ENCODE measurements at places on chromosomes 16 and 17.

GRCh38 chr17:60743799-60744198 lies 66.1 kb downstream of the BCAS3 start:
- DNase-seq: no peak

DNA sequence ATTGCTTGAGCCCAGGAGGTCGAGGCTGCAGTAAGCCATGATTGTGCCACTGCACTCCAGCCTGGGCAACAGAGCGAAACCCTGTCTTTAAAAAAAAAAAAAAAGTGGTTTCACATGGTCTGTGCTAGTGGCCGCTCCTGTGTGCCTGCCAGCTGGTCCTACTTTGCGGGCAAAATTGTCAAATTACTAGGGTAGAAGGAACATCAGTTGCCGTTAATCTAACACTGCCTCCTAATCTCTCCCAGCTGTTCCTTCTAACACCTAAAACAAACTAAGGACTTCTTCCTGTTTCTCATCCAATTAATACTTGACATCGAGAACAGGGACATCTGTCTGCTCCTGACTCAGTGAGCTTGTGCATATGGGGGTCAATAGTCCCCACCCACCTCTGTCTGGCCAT lies 23.9 kb downstream of the TMEM11 start:
- DNase-seq: no peak

DNA sequence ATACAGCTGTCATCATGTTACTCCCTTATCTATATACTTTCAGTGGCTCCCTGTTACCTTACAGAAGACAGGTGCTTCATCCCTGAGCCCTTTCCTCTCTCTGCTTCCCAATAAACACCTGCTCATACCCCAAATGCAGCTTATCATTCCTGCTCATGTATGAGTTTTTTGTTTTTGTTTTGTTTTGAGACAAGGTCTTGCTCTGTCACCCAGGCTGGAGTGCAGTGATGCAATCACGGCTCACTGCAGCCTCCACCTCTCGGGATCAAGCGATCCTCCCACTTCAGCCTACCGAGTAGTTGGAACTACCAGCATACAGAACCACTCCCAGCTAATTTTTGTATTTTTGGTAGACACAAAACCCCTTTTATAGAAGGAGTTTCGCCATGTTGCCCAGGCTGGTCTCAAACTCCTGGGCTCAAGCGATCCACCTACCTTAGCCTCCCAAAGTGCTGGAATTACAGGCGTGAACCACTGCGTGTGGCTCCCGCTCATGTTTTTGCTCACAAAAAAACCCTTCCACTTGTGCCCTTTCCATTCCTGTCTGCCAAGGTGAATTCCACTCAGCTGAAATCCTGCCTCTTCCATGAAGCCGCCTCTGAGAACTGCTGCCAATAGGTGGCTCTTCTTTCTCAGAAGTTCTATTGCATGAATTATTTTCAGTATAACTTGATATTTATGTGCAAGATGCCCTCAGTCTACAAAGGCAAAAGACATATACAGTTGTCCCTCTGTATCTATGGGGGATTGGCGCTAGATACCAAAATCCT lies 7.9 kb upstream of the RNF157 start:
- no peak for DNase-seq

DNA sequence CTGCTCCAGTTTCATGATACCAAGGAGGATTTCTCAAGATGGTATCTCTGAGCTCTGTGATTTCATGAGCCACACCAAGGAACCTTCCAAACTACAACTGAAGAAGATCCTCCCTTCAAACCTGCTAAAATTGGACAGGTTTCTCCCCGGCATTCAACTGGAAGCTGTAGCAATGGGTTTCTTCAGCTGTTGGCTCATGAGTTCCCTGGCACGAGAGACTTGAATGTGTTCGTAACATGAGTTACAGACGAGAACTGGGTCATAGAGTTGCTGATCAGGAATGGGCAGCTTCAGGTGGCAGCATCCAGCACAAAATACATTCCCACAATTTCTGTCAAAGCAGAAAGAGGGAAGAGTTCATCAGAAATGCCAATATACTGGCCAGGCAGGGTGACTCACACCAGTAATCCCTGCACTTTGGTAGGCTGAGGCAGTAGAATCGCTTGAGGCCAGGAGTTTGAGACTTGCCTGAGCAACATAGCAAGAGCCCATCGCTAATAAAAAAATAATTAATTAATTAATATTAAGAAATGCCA lies 3.4 kb upstream of the HSF5 start:
- DNase-seq: no peak

GRCh38 chr17:33990943-33991706 lies 264.0 kb upstream of the CCL2 start:
- no peak for DNase-seq

DNA sequence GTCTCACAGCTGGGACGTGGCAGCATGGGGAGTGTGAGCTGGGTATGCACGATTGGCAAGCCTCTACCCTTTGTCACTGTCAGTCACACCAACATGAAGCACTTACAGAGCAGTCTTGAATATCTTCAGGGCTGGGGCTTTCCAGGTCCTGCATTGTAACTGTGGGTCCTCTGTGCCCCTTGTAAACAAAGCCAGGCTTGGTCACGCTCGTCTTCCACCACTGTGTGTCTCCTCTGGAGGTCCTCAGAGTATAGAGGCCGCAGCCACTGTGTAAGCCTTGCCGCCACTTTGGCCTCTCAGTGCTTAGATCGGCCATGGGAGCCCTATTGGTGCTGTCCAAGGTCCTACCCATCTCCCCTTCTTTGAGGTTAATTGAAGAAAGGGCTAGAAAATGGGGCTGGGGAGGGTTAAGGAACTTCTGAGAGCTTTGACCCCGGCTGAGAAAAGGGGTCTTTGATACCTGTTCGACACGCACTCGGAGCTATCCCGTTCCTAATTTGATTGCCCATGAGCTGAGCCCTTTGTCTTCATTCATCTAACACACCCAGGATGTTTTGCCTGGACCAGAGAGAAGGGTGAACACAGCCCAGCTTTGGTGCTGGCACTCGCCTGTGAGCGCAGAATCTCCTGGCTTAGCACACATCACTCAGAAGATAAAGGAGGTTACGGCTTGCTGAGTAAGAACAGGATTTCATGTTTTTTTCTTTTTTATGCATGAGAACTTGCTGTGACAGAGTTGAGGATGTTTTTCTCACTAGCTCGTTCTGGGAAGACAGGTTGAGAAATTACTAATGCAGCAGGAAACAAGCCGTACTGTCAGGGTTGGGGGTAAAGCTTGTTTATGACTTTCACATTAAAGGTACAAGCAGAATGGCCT lies 267.9 kb downstream of the CPPED1 start:
- no peak for DNase-seq

DNA sequence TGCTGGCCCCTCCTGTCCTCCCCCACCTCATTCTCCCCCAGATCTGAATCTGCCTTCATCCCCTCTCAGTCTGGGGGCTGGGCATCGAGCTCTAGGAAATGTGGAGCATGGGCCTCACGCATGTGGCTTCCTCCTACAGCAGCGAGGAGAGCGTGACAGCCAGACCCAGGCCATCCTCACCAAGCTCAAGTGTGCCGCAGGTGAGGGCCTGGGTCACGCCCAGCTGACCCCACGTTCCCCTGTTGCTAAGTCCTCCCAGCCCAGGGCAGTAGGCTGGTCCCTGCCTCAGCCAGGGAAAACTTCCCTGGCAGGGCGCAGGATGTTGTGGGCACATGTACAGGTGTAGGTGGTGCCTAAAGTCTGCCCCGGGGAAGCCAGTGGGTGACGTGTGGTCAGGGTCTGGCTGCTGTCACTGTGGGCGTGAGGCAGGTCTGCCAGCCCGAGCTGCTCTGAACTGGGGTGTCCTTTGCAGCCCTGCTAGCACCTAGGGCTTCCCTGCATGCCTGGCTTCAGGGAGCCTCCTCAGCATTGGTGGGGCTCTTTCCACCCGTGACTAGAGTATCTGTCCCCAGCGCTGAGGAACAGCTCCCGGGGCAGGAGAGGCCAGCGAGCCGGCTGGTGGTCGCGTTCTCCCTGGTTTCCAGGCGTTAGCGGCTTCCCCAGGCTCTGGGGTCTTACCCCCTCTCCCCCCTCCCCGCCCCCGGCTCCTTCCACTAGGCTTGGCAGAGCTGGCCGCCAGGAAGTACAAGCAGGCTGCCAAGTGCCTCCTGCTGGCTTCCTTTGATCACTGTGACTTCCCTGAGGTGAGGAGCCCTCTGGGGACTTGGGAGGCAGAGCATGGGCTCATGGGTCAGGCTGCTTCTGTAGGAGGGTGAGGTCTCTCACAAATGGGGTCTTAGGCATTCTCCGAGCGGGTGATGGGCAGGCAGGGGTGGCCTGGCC lies 3.6 kb downstream of the GPS1 start:
- no peak for DNase-seq

GRCh38 chr16:29940656-29941055 lies 14.6 kb upstream of the KCTD13 start:
- no peak for DNase-seq

GRCh38 chr16:55736671-55737070 lies 80.9 kb downstream of the SLC6A2 start:
- DNase-seq: no peak
